ENCODE measurements at places on chromosomes 7 and 10.

- no peak for DNase-seq
Observed at GRCh38 chr7:150938566-150938965, 39.6 kb downstream of the KCNH2 start.

DNA sequence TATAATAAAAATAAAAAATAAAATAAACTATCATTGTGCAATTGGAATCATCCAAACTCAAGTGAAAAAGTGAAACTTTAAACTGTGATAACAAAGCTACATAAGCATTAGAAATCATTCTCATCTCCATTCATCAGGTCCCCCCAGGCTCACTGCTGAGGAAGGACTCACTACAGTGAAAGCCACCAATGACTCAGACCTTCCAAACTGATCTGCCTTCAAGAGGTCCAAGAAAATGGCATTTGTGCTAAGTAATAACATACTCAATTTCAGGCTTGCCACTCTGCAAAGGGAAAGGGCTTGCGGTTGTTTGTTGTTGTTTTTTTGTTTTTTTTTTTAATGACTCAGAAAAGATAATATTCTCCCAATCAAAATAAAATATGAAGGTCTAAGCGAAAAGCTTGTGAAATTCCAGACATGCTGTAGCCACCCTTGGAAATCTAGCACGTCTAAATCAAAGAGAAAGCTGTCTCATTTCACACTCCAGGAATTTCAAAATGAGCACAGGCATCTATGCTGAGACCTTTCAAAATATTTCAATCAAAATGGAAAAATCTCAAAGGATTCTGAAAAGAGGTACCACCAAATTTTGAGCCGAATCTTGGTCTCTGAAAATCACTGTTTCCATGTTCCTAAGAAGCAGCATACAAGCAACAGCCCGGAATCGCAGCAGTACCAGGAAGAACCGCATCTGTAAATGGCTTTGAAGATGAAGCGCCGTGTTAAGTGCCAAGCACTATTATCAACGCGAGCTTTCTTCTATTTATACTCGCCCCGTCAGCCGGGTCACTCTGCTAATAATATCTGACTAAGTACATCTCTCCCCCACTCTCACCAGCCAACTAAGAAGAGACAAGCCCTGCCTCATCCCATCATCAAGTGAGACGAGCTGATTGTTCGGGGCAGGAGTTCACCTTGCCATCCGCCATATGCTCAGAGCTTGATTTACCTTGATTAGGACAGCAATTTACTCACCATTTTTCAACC is 13.5 kb downstream of the SFMBT2 start:
- no peak for DNase-seq

DNA sequence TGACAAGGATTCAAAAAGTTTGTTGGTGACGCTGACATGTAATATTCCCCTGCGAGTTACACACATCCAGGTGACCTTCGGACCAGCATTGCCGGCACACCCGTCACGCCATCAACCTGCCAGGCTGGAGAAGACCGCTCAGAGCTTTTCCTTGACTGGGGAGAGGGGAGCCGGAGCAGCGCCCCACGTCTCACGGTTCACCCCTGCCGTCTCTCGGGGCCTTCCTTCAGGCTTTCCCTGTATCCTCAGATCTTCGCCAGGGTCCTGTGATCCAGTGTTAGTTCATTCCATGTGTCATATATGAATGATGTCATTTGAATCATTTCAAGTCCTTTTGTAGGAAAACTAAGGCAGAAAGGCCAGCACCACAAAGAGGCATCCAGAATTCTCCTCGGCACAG is 127.8 kb downstream of the MGMT start:
- DNase-seq, result peak; percentile 8

DNA sequence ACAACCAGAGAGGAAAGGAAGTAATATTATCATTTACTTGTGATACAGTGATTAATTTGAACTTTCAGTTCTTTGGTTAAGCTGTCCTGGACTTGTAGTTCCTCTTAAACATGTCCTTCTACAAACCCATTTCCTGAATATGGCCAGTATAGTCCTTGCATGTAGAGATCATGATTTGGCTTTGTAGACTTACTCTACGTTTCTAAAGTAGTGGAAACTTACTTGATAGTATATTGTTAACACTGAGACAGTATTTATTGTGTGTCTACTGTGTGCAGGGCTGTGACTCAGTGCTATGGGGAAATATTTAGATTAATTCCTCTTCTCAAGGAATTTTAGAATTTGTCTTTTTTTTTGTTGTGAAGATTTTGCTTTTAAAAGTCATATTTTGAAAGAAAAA is 109.5 kb downstream of the NRF1 start:
- no peak for DNase-seq

DNA sequence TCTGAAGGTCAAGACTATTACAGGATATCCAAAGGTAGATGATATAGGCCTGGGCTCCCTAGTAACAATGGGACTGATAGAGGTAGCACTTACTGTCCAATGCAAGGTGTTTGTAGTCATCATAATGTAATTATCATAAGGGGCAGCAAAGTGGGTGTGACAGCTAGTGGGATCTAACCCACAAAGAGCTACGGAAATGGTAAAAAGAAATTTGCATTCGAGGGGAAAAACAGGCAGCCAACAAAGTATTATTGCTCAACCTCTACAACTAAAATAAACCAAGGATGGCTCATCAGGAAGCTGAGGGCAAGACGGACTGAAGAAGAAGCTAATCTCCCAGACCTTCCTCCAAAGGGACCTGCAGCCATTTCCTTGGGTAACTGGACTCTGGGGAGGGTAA is 211.0 kb downstream of the WDR11 start:
- DNase-seq, result no peak

- no peak for DNase-seq
Observed at GRCh38 chr7:112982441-112983063, 104.1 kb downstream of the GPR85 start.

DNA sequence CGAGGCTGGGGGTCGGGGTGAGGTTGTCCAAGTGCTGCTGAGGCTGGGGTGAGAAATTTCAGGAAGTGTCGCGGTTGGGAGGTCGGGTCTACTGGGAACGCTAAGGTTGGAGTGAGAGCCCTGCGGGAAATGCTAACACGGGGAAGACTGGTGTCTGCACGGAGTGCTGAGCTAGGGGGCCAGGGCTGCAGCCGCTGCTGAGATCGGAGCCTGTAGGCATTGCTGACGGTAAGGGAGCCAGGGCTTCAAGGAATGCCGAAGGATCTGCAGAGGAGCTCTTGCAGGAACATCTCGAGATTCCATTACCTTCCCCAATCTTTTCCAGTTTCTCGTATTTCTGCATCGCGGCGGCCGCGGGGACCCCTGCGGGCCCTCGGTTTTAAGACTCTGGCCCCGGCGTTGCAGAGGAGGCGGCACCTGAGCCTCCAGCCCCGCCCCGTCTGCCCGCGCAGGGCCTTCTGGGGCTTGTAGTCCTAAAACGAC is at the start of gene CDK5:
CDK5 (minus strand) TSS at position 392 of the 483 bp plus-strand sequence; CDS start at position 343, 49 bp downstream.
- no peak for DNase-seq

DNA sequence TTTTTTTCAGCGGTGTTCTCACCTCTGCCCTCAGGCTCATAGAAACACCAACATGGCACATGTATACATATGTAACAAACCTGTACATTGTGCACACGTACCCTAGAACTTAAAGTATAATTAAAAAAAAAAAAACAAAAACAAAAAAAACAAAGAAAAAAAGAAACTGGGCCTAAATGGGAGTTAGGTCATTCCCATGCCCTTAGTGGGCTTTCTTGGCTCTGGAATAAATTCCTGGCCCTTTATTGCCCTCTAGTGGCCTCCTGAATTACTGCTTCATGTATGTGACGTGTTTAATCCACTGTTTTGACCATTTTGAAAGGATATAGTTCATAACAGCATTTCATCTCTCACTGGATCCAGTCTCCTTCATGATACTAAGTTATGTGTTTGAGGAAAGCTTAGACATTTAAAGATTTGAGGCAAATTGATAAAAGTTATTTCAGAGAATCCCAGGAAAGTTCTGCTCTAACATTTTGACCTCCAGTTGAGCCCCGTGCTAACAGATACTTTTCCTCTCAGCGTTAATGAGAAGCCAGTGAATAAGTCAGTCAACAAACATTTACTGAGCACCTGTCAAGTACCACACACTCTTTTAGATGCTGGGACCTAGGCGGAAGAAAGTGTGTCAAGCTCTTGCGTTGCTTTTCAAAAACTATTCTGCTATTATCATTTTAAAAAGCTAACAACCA is 54.7 kb upstream of the SYPL1 start:
- no peak for DNase-seq

- DNase-seq, result no peak
Observed at GRCh38 chr7:55641811-55642210, 69.5 kb upstream of the VOPP1 start.

DNA sequence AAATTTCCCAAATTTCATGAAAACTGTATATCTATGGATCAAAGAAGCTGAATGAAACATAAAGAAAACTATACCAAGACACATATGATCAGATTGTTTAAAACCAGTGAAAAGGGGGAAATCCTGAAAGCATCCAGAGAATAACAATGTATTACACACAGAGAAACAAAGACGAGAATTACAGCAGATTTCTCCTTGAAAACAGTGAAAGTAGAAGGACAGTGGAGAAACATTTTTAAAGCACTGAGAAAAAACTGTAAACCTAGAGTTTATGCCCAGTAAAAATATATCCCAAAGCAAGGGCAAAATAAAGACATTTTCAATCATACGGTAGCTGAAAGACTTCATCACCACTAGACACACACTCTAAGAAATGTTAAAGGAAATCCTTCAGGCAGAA is 121.0 kb downstream of the DPY19L1 start:
- DNase-seq, result no peak

GRCh38 chr7:2431260-2431867 is 28.0 kb downstream of the CHST12 start:
- DNase-seq, result no peak

DNA sequence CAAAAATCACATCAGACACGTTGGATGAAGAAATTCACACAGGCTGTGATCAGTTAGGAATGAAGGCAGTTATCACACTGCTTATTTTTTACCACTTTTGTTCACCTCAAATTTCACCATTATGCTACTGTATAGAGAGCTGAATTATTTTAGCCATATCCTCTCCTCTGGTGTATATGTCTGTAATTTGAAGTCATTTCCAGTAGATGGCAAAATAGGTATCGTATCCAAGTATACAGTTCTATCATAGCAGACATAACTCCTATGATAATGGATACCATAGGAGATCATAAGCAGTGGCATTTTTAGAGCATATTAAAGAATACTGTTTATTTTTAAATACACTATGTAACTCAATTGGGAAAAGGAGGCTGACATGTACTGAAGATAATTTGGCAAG is 909.7 kb downstream of the DNAJB9 start:
- DNase-seq, result no peak

GRCh38 chr10:119005362-119006043 is 24.0 kb upstream of the NANOS1 start:
- DNase-seq, result no peak

- no peak for DNase-seq
Observed at GRCh38 chr10:102408131-102408727, 10.4 kb downstream of the PSD start.

- no peak for DNase-seq
Observed at GRCh38 chr7:83153419-83153818, 9.3 kb downstream of the PCLO start.

GRCh38 chr7:1361016-1361755 is 98.1 kb downstream of the MICALL2 start:
- DNase-seq, result no peak

DNA sequence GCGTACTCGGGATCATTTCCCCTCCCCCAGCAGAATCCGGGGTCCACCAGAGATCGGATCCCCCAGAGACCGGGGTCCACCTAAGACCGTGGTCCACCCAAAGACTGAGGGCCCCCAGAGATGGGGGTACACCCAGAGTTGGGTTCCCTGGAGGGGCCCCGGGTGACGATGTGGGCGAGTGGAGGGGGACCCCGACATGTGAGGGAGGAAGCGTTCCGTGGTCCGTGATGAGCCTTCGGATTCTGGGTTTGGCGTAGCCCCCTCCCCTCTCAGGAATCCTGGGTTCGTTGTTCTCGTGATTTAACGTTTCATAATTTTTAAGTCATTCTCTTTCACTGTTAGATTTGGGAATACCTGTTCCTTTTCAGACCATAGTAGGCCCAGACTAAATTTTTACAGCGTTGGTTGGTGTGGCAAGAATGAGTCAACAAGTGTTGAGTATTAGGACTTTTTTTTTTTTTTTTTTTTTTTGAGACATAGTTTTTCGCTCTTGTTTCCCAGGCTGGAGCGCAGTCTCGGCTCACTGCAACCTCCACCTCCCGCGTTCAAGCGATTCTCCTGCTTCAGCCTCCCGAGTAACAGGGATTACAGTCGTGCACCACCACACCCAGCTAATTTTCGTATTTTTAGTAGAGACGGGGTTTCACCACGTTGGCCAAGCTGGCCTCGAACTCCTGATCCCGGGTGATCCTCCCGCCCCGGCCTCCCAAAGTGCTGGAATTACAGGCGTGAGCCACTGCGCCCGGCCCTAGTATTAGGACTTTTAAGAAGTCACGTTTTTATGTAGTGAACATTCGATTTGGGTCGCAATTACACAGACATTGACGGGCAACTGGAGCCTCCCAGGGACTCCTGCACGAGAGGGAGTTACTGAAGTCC is 672 bp downstream of the GTPBP4 start:
- DNase-seq, result no peak

GRCh38 chr10:128186959-128187787 is 61.0 kb upstream of the MKI67 start:
- DNase-seq, result no peak

GRCh38 chr7:151672716-151673115 is 153.0 kb upstream of the RHEB start:
- no peak for DNase-seq

DNA sequence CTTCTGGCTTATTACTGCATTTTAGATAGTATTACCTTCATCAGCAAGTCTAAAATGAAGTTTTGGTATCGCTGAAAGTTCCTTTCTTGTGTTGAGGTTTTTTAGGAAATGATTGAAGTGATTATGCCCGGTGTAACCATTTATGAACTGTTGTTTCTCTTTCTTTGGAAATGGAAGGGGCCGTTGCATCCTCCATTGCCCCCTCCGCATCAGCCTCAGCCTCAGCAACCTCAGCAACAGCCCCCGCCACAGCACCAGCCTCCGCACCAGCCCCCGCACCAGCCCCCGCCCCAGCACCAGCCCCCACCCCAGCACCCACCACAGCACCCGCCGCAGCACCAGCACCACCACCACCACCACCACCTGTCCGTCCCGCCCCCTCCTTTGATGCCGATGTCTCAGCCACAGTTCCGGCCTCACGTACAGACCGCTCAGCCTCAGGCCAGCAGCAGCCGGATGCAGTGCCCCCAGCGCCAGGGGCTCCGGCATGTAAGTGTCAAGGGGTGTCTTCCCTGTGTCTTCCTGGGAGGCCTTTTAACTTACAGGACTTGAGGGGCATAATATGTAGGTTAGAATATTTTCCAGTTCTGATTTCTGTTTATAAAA is 72.6 kb downstream of the SHH start:
- DNase-seq, result no peak

DNA sequence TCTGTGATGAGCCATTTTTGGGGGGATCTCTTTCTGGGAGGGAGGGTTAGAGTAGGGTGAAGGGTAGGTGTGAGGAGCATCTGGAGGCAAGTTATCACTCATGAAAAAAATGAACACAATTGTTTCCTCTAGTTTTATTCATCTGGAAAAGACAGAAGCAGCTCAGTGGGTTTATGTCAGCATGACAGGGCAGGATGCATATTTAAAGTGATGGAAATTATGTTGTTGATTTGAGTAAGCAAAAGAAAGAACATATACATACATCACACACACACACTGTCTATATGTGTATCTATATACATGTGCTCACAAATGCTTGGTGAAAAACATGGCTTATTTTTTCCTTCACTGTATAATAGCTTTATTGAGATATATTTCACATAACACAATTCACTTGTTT is 114.2 kb downstream of the ADCY1 start:
- DNase-seq, result no peak

All from liver (tissue), 10 donors.